ENCODE measurements at places on chromosomes 6 and 20. TPM values are rescaled to one million over a fixed set of nuclear protein-coding genes. Genes with fewer than 3 reads are reported as not detected.

Gene CAP2
- not detected for total RNA-seq

DNA sequence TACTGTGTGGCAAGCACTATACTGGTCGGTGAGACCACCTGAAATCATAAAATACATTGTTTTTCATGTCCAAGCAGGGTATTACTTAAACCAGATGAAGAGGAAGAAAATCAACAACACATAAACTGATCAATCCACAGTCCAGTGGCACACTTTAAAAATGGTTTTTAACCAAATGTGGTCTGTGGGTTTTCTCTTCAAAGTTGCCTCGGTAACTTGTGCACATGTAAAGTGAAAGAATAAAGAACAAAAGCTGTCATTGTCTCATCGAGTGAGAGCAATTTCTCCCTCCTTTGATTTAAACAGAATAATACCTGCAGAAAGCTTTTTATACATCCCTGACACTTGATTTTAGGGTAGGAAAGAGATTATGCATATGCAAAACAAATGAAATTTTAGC is 3.7 kb downstream of the FLRT3 start:
- H3K36me3 ChIP-seq, result no peaks in the 10 kb centered on the region
- no peak overlapping the region for H3K27ac ChIP-seq
- no peak for DNase-seq
- no peak overlapping the region for H3K4me3 ChIP-seq
- H3K4me1 ChIP-seq, result no peaks in the 10 kb centered on the region
- no peaks in the 10 kb centered on the region for H3K27me3 ChIP-seq

Gene PKHD1
- total RNA-seq, result not detected

DNA sequence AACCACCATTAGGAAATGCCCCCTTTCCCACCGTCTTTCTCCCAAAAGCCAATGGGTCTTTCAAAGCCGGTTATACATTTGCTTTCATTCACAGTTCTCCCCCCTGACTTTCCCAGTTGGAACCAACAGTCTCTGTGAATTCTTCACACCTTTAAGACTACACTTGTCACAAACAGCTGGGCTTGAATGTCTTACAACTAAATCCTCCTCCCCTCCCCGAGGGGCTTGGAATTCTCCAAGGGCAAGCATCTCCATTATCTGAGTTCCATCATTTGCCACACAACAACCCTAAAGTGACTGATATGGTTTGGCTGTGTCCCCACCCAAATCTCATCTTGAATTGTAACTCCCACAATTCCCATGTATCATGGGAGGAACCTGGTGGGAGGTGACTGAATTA is 12.9 kb downstream of the ZFP64 start:
- H3K27ac ChIP-seq, result no peak overlapping the region
- H3K27me3 ChIP-seq, result no peaks in the 10 kb centered on the region
- peaks cover 15% of the 10 kb centered on the region for H3K4me1 ChIP-seq

DNA sequence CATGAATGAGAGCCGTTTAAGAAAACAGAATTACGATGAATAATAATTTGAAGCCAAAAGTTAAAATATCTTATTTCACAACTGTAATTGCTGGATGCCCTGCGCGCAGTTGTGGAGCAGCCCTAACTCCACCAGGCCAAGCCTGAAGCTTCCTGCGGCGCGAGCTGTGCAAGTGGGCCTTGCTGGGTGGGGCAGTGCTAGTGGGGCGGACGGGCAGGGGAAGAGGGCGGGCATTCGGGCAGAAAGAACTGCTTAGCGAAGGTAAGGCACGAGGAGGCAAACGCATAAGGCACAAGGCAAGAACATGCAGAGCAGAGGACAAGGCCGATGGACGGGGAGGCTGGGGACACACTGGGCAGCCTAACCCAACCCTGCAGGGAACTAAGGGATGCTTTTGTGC is 2.3 kb downstream of the HLA-DQB2 start:
- no peaks in the 10 kb centered on the region for H3K4me1 ChIP-seq
- peaks cover 46% of the 10 kb centered on the region for H3K27me3 ChIP-seq
- H3K27ac ChIP-seq, result no peak overlapping the region
- no peak overlapping the region for H3K4me3 ChIP-seq

- H3K4me3 ChIP-seq, result no peak overlapping the region
- no peaks in the 10 kb centered on the region for H3K36me3 ChIP-seq
- DNase-seq, result no peak
- no peaks in the 10 kb centered on the region for H3K4me1 ChIP-seq
- H3K27me3 ChIP-seq, result peaks cover 19% of the 10 kb centered on the region
These were observed 238.2 kb upstream of the PRND start for GRCh38 chr20:4483486-4483885.

DNA sequence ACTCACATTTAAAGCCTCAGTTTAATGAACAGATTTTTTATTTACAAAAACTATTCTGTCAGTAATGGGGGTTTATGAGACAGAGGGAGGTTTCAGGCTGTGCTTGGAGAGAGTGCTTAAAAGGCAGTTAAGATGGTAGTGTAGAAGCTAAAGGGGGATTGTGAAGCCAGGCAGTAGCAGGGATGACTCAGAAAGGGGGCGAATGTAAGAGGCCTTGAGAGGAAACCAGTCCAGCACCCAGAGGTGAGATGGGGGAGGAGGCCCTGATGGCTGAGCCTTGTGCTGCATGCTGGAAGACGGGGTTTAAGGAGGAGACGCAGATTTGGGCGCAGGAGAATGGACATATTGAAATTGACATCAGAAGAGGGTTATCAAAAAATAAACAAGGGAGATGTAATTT is 6.6 kb upstream of the SERPINB9 start:
- H3K4me3 ChIP-seq, result no peak overlapping the region
- H3K27me3 ChIP-seq, result no peaks in the 10 kb centered on the region
- H3K36me3 ChIP-seq, result no peaks in the 10 kb centered on the region
- no peak for DNase-seq
- no peak overlapping the region for H3K27ac ChIP-seq
